ENCODE measurements at places on chromosomes 5 and 9.

- no peak for DNase-seq
These were observed 13.2 kb downstream of the ANGPTL2 start for GRCh38 chr9:127109212-127109711.

- peak; percentile 98 for DNase-seq
These were observed 3.6 kb upstream of the PFN3 start for GRCh38 chr5:177403792-177404640.

- DNase-seq: no peak
These were observed 63.3 kb downstream of the ADAMTS16 start for GRCh38 chr5:5203451-5203850.

- no peak for DNase-seq
These were observed 161.5 kb downstream of the NXNL2 start for GRCh38 chr9:88696501-88696900.

DNA sequence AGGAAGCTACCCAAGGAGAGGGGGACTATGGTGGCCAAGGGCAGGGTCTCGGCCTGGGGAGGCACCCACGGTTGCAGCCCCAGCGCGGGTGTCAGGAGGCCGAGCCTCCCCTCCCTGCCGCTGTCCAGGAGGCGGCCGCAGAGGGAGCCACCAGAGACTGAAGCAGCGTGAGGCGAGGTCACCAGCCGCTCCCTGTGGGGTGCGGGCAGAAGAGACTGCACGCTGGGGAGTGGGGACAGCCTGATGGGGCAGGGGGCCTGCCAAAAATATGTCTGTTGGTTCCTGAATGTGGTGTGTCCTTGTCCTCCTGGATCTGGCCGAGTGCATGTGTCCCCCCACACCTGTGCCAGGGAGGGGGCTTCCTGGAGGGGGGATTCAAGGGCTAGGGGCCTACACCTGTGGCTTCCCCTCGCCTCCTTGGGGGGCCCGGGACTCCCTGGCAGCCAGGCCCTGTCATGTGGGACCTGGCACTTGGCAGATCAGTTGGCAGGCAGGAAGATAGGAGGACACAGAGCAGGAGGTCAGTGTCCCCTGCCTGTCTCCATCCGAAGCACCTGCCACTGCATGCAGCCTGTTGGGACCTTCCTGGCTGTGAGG lies 131.2 kb downstream of the DAB2IP start:
- DNase-seq: peak; percentile 7

Measured in GM12892 (cell line).